ENCODE measurements at places on chromosomes 12 and 14.
A peak's percentile ranks its signal among the peaks of the same experiment; 100 is the strongest.

GRCh38 chr12:102064476-102064875 lies 2.7 kb upstream of the WASHC3 start:
- no peak overlapping the region for H3K27ac ChIP-seq
- no peak for DNase-seq
- H3K4me3 ChIP-seq, result no peak overlapping the region
- H3K4me1 ChIP-seq, result peaks cover 36% of the 10 kb centered on the region
- peaks cover 2% of the 10 kb centered on the region for H3K36me3 ChIP-seq

GRCh38 chr12:45426294-45426693 lies 210.4 kb downstream of the ANO6 start:
- no peak for DNase-seq
- no peak overlapping the region for H3K4me3 ChIP-seq
- H3K4me1 ChIP-seq, result peaks cover 10% of the 10 kb centered on the region
- peaks cover 8% of the 10 kb centered on the region for H3K36me3 ChIP-seq
- no peaks in the 10 kb centered on the region for H3K27me3 ChIP-seq
- H3K27ac ChIP-seq, result no peak overlapping the region

DNA sequence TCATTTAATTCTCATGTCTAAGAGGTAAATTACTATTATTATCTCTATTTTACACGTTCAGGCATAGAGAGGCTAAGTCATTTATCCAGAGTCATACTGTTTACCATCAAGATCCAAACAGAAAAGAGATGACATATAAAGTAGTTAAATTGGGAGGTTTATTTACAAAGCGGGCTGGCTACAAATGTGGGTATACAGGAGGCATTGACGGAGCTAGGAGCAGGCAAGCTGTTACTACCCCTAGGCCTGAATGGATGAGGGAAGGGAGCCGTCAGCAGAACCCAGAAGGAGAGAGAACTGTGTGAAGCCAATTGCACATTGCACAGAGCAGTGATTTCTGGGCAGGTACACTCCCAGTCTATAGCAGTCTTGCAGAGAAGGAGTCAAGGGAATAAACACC lies 39.8 kb downstream of the DACT1 start:
- H3K36me3 ChIP-seq, result no peaks in the 10 kb centered on the region
- peaks cover 6% of the 10 kb centered on the region for H3K27me3 ChIP-seq
- H3K27ac ChIP-seq, result no peak overlapping the region
- H3K4me1 ChIP-seq, result no peaks in the 10 kb centered on the region

- no peaks in the 10 kb centered on the region for H3K4me1 ChIP-seq
- H3K27ac ChIP-seq, result no peak overlapping the region
- DNase-seq, result no peak
- H3K4me3 ChIP-seq, result no peak overlapping the region
Measured at GRCh38 chr12:27424631-27425230, 21.8 kb upstream of the SMCO2 start.

GRCh38 chr14:99822800-99823455 lies 29.7 kb downstream of the EML1 start:
- no peak overlapping the region for H3K27ac ChIP-seq
- no peak overlapping the region for H3K4me3 ChIP-seq
- H3K36me3 ChIP-seq, result no peaks in the 10 kb centered on the region
- peaks cover 37% of the 10 kb centered on the region for H3K27me3 ChIP-seq
- peaks cover 31% of the 10 kb centered on the region for H3K4me1 ChIP-seq

- H3K27ac ChIP-seq, result no peak overlapping the region
- peaks cover 9% of the 10 kb centered on the region for H3K27me3 ChIP-seq
Measured at GRCh38 chr12:125167658-125168057, 102.4 kb downstream of the AACS start.

DNA sequence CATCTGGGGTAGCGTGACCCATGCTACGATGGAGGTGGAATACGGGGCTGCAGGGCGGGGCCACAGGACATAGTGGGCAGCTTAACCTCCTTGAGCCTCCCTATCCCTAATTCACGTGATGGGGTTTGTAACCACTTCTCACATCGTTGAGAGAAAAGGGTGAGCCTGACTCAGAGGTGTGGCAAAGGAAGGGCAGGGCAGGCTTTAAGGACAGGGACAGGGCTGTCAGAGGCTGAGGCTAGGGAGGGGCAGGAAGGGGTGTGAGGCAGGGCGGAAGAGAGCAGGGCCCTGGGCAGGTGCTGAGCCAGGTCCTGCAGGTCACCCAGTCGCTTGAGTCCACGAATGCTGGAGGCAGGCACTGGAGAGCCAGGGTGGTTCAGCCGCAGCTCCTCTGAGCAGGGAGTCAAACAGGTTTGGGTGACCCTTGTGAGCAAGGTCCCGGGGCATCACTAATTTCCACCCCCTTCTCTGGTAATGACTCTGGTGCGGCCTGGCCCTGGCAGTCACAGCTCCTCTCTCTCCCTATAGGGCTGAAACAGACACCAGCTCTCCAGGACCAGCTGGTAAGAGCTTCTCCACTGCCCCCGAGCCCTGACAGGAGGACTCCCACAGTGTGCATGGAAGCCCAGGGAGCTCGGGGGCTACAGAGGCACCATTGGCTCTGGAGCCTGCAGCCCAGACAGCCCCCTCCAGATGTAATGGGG lies 7.5 kb upstream of the AQP2 start:
- no peak overlapping the region for H3K4me3 ChIP-seq
- H3K4me1 ChIP-seq, result peaks cover 23% of the 10 kb centered on the region
- no peak overlapping the region for H3K27ac ChIP-seq
- no peak for DNase-seq
- H3K36me3 ChIP-seq, result no peaks in the 10 kb centered on the region

- no peak overlapping the region for H3K27ac ChIP-seq
- H3K36me3 ChIP-seq, result peaks cover 4% of the 10 kb centered on the region
- no peak overlapping the region for H3K4me3 ChIP-seq
- H3K27me3 ChIP-seq, result no peaks in the 10 kb centered on the region
- DNase-seq, result no peak
Measured at GRCh38 chr14:104767634-104767918, 14.6 kb downstream of the SIVA1 start.

DNA sequence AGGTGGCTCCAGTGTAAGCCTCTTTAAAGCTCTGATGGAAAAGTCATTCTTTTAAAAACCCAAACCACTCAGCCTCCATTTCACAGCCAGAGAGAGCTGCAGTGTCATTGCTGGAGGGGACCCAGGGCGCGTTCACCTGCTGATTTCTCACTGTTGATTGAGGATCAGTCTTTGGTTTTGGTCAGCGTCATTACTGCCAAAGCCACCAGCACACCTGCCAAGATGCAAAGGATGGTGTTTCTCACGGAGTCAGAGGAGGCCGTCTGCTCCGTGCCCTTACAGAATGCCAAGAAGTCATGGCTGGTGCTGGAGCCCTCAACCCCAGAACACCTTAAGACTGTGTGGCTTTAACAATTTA lies 32.8 kb upstream of the BATF start:
- no peak overlapping the region for H3K27ac ChIP-seq
- DNase-seq, result no peak
- peaks cover 5% of the 10 kb centered on the region for H3K27me3 ChIP-seq
- H3K4me1 ChIP-seq, result peaks cover 66% of the 10 kb centered on the region
- H3K36me3 ChIP-seq, result peaks cover 3% of the 10 kb centered on the region

DNA sequence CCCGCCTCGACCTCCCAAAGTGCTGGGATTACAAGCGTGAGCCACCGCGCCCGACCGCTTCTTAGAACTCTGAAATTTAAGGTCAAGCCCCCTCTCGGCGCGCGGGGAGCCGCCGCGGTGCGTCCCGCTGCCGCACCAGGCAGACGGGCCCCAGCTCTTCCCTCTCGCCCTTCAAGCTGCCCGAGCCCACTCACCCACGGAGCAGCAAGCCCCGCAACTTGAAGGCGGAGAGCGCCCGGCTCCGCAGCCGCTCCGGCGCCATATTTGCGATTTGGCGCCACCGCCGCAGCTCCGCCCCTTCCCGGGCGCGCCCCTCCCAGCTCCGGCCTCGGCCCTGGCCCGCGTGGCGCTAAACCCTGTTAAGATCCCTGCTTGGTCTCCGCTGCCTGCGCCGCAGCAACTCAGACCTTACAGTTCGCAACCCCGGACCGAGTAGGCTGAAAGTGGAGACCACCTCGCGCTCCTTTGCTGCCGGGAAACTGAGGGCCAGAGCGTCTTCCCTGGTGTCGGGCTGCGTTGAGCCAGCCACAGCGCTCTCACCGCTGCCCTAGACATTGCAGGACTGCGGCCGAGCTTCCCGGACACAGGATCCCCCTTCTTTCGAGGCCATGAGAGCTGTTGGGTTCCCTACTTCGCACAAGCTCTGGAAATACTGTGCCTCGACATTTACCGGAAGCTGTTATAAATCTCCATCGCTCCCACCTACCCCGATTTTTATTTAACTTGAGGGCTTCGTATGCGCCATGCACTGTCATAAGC lies at the start of gene POLE2:
TSS of gene POLE2 (minus strand) at position 273 of the 759 bp plus-strand sequence. CDS start at position 262, 11 bp downstream.
- peak within 1 kb of the TSS; percentile 91 for H3K27ac ChIP-seq
- H3K36me3 ChIP-seq, result peaks cover 5% of the 10 kb centered on the region
- H3K27me3 ChIP-seq, result no peaks in the 10 kb centered on the region
- peak within 1 kb of the TSS; percentile 88 for H3K4me3 ChIP-seq

DNA sequence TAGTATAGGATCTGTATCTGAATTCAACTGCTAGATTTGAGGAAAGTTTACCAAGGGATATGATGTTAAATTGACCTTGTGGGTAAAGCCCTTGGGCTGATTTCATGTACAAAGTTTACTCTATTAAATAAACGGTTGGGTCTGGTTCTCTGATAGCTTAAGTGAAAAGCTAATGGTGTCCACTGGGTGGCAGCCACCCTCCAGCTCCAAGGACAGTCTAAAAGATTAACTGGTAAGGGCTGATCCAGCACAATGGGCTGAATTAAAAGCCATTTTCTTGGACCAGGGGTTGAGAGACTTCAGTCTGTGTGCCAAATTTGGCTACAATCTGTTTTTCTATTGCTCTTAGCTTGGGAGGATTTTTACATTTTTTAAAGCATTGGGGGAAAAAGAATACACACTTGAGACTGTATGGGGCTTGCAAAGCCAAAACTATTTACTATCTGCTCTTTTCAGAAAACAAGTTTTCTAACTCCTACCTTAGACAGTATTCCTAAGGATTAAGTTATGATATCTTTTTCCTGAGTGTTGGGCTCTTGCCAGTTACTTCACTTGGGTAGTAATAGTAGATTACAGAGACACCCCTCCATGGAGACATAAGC lies 116.5 kb downstream of the GPHN start:
- no peak overlapping the region for H3K27ac ChIP-seq
- no peaks in the 10 kb centered on the region for H3K4me1 ChIP-seq
- peak; percentile 46 for DNase-seq

- H3K36me3 ChIP-seq, result peaks cover 4% of the 10 kb centered on the region
- peak overlapping the region; percentile 93 for H3K27ac ChIP-seq
- H3K4me3 ChIP-seq, result peak overlapping the region; percentile 85
- H3K4me1 ChIP-seq, result peaks cover 71% of the 10 kb centered on the region
Measured at GRCh38 chr14:95503365-95504134, 12.9 kb downstream of the SYNE3 start.

GRCh38 chr12:116615141-116615861 lies 56.1 kb downstream of the MAP1LC3B2 start:
- no peak overlapping the region for H3K27ac ChIP-seq
- H3K27me3 ChIP-seq, result no peaks in the 10 kb centered on the region
- H3K36me3 ChIP-seq, result no peaks in the 10 kb centered on the region
- no peaks in the 10 kb centered on the region for H3K4me1 ChIP-seq
- DNase-seq, result no peak

- peak; percentile 58 for DNase-seq
- peak overlapping the region; percentile 83 for H3K27ac ChIP-seq
- peaks cover 4% of the 10 kb centered on the region for H3K36me3 ChIP-seq
- H3K4me3 ChIP-seq, result peak overlapping the region; percentile 87
Measured at GRCh38 chr14:89417465-89418225, 612 bp upstream of the FOXN3 start.

DNA sequence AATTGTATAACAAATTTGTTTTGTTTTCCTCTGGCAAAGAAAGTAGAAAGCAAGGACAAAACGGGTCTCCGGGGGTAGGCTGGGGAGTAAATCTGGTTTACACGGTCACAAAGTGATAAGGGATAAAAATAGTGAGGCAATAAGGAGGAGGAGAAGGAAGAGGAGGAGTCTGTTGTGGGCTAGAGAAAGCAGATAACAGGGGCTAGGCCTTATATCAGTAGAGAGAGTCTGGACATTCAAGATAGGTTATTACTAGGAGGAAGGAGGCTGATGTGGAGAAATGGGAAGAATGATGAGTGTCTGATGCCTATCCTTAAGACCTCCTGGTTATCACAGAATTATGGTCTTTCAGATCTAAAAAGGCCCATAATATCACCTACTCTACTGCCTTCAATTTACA lies 83.2 kb upstream of the SSTR1 start:
- DNase-seq, result no peak
- peaks cover 27% of the 10 kb centered on the region for H3K4me1 ChIP-seq
- no peak overlapping the region for H3K27ac ChIP-seq
- H3K36me3 ChIP-seq, result no peaks in the 10 kb centered on the region
- no peak overlapping the region for H3K4me3 ChIP-seq

DNA sequence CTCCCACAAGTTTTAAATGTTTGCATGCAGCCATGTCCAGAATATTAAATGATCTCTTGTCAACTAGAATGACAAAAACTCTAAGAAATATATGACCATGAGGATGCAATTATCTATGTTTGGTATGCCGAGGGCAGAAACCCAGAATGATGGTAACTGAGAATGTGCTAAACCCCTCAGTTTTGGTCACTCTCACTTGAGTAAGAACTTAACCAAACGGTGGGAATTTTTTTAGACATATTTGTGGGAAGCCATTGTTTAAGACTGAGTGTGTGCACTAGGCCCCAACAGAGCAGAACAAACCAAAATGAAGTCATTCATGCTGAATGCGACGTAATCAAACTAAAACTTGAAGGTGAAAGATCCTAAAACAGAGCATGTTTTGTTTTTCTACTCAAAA lies 1927.9 kb upstream of the SEL1L start:
- no peaks in the 10 kb centered on the region for H3K27me3 ChIP-seq
- H3K4me3 ChIP-seq, result no peak overlapping the region
- no peak for DNase-seq
- H3K27ac ChIP-seq, result no peak overlapping the region
- no peaks in the 10 kb centered on the region for H3K4me1 ChIP-seq
- no peaks in the 10 kb centered on the region for H3K36me3 ChIP-seq

GRCh38 chr14:58782011-58782410 lies 144.2 kb downstream of the DACT1 start:
- H3K4me3 ChIP-seq, result no peak overlapping the region
- H3K4me1 ChIP-seq, result no peaks in the 10 kb centered on the region
- DNase-seq, result no peak
- H3K27ac ChIP-seq, result no peak overlapping the region
- H3K27me3 ChIP-seq, result peaks cover under 1% of the 10 kb centered on the region

DNA sequence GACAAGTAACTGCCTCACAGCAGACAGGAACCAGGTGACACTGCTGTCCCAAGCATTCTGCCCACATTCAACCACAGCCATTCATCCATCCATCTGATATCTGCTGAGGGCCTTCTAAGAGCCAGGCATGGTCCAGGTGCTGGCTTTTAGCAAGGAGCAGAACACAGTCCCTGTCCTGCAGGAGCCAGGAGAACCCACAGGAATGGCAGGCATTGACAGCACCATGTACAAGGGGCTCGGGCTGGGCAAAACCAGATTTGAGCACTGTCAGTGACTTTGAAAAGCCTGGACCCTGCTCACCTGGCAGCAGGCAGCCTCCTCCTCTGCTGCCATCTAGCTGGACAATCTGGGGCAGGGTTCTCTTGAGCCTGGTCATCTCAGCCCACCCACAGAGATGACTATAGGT lies 137.0 kb downstream of the ZFP36L1 start:
- H3K27me3 ChIP-seq, result no peaks in the 10 kb centered on the region
- no peak overlapping the region for H3K27ac ChIP-seq
- no peaks in the 10 kb centered on the region for H3K36me3 ChIP-seq
- peaks cover 10% of the 10 kb centered on the region for H3K4me1 ChIP-seq
- H3K4me3 ChIP-seq, result no peak overlapping the region

GRCh38 chr12:39692258-39692853 lies 72.8 kb upstream of the ABCD2 start:
- no peak for DNase-seq
- H3K4me1 ChIP-seq, result peaks cover under 1% of the 10 kb centered on the region
- no peak overlapping the region for H3K4me3 ChIP-seq
- H3K36me3 ChIP-seq, result peaks cover 3% of the 10 kb centered on the region
- H3K27ac ChIP-seq, result no peak overlapping the region

Measured in activated T-cell treated with anti-CD3 and anti-CD28 coated beads, Interleukin-2, amount 50 U/mL, for 72 hours (primary cell).